ENCODE measurements at places on chromosomes 11 and 22. TPM values are rescaled to one million over a fixed set of nuclear protein-coding genes. Genes with fewer than 3 reads are reported as not detected.

WDR74 gene
- 47.4 TPM for total RNA-seq

USP28 gene
- total RNA-seq, result 95.9 TPM

CASTOR1 gene
- 19.6 TPM for total RNA-seq

SLCO2B1 gene
- total RNA-seq, result not detected

DCDC1 gene
- total RNA-seq, result 1.1 TPM

LIF gene
- 0.39 TPM for total RNA-seq

DNA sequence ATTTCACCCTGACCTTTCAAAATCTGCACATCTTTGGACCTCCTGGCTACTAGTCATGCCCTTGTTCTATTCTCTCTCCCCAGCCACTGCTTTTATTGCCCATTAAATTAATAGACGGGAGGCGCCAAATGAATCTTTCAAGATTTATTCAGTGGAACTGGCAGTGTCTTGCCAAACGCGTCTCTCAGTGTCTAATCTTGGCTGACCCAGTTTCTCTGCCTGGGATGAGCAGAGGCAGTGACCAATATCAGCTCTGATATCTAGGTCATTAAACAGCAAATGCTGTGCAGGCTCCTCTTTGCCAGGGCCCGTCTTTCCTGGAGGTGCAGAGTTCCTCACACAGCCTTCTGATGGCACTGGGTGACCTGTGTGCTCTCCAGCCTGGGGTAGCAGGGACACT, 74.0 kb downstream of the TRAF6 start:
- DNase-seq, result no peak

DNA sequence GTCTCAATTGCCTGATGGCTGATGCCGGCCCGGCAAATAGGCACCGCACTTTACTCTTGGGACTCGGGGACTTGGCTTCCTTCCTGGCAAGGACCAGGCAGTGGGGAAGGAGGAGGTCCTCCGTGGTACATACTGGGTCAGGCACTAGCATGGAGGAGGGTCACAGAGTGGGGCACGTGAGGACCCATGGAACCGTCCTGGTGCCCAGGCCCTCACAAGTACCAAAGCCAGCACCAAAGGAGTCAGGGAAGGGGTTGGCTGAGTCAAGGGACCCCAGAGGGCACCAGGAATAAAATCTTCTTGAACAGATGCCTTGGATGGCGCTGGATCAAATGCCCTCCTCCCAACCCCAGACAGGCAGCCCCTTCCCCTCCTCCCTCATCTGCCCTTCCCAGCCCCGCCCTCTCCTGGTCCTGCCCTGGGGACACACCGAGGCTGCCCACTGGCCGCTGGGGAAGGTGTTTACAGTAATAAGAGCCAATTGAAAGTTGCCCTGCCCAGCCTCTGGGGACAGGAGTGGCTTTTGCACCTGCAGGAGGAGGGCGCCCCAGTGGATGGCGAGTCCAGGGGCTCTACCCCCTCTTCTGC, 5.6 kb upstream of the CARNS1 start:
- DNase-seq, result peak; percentile 49
